GM19239 (cell line): ENCODE measurements at places on chromosomes 2 and 18.

GRCh38 chr2:178111743-178112142 is 494 bp upstream of the RBM45 start:
- no peak for DNase-seq

- DNase-seq, result peak; percentile 95
Observed at GRCh38 chr2:9003616-9004337, at the start of gene MBOAT2. TSS of gene MBOAT2 (minus strand) at chr2:9003684. CDS start at chr2:9003614, 70 bp downstream.

DNA sequence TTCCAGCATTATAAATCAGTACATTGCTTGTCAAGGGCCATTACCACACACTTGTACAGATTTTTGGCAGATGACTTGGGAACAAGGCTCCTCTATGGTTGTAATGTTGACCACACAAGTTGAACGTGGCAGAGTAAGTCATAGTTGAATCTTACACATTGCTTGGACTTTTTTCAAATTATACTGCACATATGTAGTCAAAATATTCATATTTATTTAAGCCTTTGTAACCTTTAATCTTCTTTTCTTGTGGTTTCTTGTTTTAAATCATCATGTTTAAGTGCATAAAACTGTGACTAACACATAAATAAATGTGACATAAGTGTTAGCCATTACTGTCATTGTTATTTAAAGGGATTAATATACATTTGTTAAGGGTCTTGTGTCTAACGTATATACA is 52.1 kb upstream of the EPB41L5 start:
- DNase-seq, result no peak

GRCh38 chr2:44981714-44982108 is 27.5 kb downstream of the SIX2 start:
- DNase-seq, result peak; percentile 71

GRCh38 chr2:17539611-17540092 is 844 bp upstream of the VSNL1 start:
- DNase-seq, result no peak

DNA sequence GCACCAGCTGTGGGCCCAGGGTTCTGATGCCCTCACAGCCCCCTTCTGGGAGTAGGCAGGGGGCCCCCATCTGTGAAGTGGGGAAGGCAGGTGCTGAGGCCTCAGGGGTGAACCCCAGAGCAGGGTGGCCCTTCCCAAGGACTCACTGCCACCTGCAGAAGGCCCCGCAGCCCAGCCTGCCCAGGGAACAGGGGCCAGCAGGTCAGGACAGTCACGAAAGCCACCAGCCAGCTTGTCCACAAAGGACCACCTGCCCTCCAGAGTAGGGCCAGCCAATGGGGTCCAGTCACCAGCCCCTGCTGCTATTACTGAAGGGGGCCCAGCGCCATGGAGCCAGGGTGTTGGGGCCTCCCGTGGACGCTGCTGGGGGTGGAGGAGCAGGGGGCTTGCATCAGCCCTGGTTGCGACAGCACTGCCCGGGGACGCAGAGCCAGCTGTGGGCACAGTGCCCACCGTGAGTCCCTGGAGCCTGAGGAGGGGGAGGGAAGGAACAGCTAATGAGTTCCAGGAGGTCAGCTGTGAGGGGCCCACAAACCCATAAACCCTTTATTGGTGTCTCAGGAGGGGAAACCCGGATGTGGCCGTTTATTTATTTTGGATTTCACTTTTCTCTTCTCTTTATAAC is 11.5 kb upstream of the SNED1 start:
- no peak for DNase-seq

DNA sequence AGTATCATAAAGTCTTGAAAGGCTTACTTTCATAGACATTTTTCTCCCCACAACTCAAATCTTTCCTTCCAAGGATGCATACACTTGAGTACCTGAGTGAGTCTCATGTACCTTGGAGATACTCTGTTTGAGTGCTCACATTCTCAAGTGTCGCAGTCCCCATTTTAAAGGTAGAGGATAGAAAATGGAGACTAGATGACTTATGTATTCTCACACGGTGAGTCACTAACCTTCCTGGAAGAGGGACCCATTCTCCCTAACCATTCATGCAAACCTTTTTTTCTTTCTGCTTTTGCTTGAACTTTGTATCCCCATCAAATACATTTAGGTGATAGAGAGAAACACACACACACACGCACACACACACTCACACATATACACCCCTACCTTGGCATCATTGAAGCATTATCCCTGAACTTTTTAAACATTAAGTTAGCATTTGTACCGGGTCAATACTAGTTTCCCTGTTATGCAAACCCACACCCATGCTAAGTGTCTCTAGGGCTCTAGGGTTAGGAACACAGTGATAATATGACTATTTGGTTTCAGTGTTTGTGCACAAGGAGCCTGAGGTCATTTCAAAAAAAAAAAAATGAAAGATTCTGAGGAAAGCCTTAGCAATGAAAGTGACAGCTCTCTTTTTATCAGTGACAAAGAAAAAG is 236.2 kb downstream of the IKZF2 start:
- DNase-seq, result no peak

GRCh38 chr2:28128281-28128950 is 237.9 kb downstream of the BABAM2 start:
- no peak for DNase-seq

DNA sequence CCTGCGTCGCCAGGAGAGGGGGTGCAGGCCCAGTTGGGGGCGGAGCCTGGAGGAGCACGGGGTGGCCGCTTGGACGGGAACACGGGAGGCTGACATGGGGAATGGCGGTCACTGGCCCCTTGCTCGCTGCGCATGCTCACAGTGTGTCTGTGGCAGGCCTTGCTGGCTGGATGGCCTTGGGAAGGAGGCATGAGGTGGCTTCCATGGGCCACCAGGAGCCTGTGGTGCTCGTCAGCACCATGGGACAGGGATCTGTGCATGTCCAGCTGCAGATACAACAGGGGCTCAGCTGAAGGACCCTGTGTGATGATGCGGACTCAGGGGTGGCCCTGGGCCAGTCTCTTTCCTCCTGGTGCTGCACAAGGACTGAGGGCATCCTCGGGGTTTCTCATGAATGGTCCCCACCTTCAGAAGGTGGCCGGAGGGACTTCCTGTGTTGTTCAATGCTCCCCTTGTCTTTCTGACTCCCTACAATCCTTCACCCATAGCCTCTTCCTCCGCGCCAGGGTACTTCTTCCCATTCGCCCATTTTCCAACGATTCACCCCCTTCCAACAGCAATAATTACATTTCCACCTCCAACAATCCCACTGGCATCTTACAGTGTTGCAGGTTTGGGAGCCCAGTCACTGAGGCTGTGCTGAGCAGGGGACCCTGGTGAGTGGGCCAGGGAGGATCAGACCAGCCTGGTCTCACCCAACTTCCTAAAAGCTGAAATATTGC is 3.4 kb upstream of the SP140L start:
- DNase-seq, result no peak

GRCh38 chr2:96163768-96164429 is 18.7 kb upstream of the DUSP2 start:
- DNase-seq, result no peak

DNA sequence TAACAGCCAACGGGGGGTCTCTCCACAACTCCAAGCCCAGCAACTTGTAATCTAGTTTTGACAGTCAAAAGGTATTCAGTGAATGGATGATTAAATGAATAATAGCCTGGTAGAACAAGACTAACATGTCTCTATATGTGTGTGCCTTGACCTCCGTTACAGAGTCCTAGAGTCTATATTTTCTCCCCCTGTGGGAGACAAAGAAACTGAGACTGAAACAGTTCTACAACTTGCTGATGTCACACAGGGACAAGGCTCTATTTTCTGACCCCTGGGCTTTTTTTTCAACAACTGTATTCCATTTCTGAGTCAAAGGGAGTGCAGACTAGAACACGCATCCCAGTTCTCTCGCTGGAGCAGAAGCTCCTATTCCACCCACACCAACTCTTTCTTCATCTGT is 223.6 kb upstream of the AGAP1 start:
- DNase-seq, result no peak

DNA sequence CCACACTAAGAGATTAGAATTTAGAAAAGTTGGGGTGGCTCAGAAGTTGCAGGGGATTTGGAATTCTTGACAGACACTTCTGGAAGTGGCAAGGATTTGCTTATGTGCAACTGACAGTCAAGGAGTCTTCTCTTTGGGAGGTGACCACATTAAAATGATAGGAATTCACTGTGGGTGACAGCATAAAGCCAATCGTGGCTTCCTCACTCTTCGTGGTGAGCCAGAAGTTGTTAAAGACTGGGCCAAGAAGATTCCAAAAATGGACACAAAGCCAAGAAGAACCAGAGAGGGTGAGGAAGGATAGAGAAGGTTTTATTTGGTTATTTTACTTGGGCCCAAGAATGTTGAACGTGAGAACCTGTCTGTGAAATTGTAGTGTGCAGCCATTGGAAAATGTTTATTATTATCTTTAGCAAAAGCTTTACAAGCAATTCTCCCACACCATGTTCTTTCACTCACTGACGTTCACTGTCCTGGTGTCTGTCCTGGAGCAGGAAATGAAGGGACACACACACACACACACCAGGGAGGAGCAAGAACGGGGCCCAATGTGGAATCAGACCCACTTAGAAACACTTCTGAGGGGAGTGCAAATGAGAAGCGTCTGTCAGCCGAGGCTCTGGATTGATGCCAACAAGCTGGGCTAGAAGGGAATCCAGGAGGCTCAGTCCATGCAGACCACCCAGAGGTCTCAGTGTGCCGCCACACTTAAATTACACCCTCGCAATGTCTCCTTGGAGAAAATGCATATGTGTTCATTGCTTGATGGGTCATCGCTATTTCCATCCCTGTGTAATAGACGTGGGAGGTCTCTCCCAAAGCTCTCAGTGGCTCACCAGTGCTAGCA is 37.2 kb downstream of the STEAP3 start:
- no peak for DNase-seq

DNA sequence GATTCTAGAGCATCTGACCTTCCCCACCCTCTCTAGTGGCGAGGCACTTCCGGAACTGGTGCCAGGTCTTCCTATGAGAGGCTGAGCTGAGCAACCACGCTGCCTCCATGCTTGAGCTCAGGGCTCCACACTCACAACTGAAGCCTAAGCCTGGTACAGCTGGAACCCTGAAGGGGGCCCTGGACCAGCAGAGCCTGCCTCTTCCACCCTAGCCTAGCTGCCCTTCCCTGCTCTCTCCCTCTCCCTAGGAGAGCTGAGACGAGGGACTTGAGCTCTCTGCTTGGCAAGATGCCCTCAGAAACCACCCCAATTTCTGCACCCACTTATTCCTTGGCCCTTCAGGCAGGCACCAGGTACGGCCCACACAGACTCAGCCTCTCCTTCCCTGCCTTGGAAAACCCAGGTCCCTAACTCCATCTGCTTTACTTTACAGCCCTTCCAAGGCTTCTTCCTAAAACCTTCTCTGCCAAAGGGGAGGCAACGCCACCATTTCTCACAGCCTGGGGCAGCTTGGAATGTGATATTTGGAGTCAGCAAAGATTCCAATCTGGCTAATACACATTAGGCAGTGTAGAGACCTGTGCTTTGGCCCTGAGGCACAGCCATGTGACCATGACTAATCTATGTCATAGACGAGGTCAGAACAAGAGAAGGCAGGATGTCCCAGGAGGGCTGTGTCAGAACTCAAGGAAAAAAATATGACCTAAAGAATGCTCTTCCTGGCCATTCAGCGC is 18.8 kb downstream of the COX7A2L start:
- no peak for DNase-seq

DNA sequence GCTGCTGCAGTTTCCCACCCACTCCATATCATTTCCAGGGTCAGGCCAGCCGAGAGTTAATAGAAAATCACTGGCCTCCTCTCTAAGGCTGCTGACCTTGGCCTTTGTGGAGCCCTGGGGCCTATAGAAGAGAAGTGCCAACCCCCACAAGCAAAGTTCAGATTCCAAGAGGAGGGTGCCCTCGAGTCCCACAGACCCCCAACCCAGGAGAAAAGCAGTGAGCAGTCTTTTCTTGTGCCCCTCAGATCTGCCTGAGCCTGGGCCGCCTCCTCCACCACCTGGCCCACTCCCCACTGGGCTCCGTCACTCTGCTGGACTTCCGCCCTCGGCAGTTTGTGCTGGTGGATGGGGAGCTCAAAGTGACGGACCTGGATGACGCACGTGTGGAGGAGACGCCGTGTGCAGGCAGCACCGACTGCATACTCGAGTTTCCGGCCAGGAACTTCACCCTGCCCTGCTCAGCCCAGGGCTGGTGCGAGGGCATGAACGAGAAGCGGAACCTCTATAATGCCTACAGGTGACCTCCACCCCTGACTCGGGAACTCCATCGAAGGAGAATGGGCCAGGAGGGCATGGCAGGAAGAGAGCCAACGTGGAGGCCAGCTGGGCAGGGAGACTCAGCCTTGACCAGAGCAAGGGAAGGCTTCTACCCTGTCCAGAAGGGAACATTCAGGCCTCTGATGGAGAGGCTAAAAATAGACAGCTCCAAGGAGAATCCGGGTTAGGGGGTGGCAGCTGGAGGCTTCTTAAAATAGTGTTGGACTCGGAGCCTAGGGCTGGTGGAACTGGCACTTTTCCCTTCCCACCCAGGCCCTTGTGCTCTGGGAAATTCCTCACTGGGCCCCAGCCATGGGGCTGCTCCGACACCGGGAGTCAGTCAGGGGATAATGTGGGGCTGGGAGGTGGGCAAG is 6.2 kb downstream of the PKDCC start:
- no peak for DNase-seq

- DNase-seq, result no peak
Observed at GRCh38 chr2:42086500-42086953, 38.7 kb downstream of the PKDCC start.

DNA sequence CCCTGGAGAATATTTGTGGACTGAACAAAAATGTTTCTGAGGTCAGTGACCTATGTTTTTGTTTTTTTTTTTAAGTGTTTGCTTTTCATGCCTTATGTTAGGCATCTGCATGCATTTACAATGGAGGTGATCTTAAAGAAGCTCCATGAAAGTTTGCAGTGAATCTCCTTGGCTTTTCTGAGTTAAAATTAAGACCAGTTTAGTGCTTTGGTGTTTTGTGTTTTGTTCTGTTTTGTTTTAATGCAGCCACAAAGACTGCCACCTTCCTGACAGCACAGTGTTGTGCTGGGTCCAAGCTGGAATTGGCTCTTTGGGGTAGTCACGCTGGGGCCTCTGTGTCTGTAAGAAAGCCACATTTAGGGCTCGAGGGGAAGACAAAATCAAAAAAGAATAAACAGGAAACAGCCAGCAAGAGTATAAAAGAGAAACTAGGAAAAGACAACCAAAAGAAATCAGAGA is 396.2 kb downstream of the ARHGAP15 start:
- no peak for DNase-seq

DNA sequence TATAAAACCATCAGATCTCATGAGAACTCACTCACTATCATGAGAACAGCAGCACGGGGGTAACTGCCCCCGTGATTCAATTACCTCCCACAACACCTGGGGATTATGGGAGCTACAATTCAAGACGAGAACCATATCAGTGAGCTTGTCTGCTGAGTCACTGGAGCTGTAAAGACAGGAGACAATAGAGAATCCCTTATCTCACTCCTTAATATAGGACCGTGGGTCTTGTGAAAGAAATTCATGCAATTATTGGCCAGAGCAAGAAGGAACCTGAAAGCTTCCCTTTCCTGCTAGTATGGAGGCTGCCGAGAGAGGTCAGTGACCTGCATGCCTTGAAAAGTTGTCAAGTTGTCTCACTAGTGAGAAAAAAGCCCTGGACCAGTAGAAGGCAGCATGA is 9.5 kb upstream of the TNFAIP6 start:
- DNase-seq, result no peak

DNA sequence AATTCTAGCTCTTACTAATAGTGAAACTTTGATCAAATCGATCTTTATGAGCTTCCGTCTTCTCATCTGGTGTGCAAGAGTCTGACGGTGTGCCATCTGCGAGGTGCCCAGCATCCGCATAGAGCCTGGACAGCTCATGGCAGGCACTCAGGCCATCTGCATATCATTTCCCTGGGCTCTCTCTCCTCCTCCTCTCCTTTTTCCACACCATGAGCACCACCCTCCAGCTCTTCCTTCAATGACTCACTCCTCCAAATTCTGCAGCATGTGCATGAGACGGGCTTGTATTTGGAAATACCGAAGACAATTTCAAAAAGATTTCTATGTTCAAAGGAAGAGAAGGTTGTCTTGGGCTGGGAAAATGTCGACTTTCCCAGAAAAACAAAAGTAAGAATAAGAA is 161.1 kb downstream of the CCBE1 start:
- no peak for DNase-seq
